ENCODE measurements at places on chromosomes 1 and 21.

DNA sequence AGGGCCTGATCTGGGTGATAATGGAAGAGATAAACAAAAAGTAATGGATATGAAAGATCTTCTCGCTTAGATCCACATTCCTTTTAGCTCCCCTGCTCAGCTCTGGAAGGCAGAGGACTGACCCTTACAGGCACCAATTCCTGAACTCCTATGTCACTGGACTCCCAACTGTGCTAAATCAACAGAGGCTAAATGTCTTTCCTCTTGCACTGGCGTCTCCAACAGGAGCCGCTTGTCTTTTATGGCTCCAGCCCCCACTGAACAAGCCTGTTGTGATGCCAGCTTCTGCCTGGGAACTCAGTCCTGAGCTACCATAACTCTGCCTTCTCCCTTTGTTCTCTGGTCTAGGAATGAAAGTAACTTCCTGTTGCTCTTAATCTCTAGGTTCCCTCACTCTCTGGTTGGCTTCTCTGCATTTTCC lies 142.1 kb upstream of the COL11A1 start:
- DNase-seq = peak; percentile 40

DNA sequence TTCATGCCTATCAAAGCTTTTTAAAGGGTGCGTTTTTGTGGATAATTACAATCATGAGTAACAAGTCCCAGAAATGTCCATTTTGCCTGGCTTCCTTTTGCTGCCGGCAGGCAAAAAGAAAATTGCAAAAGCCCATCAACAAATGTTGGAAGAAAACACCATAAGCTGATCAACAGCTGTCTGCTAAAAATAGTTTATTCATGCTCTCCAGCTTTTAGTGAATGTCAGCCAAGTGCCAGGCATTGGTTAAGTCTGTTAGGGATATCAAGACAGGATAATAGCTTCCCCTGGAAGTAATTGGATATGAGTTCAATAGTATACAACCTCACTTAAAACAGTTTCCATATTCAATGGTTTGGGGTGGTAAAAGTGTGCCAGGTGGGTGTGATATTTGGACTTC lies 13.6 kb upstream of the AGMAT start:
- no peak for DNase-seq

GRCh38 chr21:27129215-27129614 lies 162.3 kb upstream of the ADAMTS5 start:
- no peak for DNase-seq

GRCh38 chr1:219276049-219276738 lies 102.5 kb downstream of the LYPLAL1 start:
- DNase-seq = peak; percentile 72

- no peak for DNase-seq
Measured at GRCh38 chr21:22725436-22725835, 1727.2 kb downstream of the NCAM2 start.

DNA sequence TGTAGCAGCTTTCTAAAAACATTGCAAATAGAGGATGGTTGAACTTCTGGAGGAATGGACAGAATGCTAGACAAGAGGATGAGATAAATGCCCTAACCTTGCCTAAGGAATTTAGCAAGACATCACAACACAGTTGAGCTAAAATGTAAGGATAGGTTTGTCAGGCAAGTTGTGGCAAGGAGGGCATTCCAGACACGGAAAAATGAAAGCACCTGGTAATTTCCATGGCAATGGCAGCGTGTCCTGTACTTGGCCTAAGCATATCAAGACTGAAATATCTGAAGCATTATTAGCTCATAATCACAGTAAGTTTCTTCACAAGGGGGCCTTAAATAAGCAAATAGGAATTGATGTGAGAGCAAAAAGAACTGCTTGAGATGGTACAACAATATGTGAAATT lies 105.1 kb upstream of the USP25 start:
- no peak for DNase-seq

DNA sequence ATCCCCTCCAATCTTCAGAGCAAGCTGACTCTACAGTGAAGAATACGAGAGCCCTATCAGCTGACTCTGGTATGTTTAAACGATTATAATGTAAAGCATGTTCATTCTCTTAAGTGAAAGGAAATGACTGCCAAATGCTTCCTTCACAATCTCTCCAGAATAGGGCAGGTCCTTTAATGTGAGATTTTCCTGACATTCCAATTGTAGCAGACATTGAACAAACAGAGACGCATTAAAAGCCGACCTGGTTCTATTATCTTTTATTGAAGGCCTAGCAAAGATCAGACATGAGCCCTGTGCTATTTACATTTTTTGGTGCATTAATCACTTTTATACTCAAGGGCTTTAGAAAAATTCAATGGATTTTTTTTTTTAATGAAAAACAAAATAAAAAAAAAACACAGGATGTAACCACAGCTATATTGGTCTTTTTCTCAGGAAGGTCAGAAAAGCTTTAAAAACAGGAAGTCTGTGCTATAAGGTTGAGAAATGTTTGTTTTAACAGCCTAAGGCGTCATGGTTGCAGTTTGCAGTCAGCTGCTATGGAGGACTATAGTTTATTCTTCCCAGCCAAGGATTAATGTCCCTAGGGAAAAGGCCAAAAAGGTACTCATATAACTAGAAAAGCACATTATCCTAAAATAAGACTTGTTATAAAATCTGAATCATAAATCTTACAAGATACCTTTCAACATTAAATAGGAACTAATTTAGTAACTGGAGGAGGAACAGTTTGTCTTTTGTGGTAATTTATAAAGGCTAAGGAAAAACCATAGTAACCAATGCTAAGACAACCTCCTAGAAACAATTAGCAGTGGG lies 104.8 kb downstream of the RERE start:
- DNase-seq = peak; percentile 85
